ENCODE measurements at places on chromosomes 11 and 22. TPM values are rescaled to one million over a fixed set of nuclear protein-coding genes. Genes with fewer than 3 reads are reported as not detected.

GRCh38 chr11:117232911-117233409 is 489 bp downstream of the RNF214 start:
- DNase-seq: no peak

OR52I2 gene
- not detected for total RNA-seq

GRCh38 chr11:69008737-69009440 is 4.2 kb downstream of the MRGPRF start:
- no peak for DNase-seq

XPNPEP3 gene
- total RNA-seq: 17.8 TPM

GRCh38 chr11:99522467-99523173 is 501.9 kb downstream of the CNTN5 start:
- no peak for DNase-seq

DNA sequence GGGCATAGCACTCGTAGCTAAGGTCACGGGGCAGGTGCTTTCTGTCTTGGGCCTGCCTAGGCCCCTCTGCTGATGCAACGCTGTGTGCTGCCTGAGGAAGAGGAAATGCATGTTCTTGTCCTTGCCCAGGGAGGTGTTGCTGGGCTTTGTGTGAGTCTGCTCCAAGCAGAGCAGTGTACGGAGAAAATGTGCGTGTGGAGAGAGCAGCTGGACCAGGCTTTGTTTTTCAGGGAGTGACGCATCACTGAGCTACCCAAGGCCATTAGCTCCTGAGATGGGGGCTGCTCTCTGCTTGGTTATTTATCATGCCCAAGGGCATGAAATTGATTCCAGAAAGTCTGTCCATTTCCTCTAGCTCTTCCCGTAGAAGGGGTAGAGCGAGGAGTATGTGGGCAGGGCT is 82.9 kb upstream of the THY1 start:
- DNase-seq: no peak

- DNase-seq: no peak
Observed at GRCh38 chr22:35677460-35678187, 29.4 kb downstream of the APOL6 start.

FAM227A gene
- not detected for total RNA-seq

GRCh38 chr11:130118636-130119387 is 40.8 kb upstream of the ST14 start:
- DNase-seq: peak; percentile 21

DNA sequence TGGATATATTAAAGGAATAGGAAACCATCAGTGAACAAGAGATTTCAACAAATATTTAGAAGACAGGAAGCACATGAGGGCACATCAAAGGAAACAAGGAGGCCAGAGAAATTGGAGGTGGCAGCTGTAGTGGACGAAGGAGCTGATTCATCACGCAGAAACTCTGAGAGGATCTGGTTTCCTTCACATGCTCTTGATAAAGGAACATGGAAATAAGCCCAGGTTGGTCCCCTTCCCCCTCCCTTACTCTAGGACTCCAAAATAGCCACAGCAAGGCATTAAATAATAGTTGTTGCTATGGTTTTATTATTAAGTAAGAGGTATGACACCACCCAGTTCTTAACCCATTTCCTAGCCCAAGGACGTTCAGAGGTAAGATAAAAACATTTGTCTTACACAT is 11.3 kb downstream of the IZUMO1R start:
- DNase-seq: no peak

- DNase-seq: no peak
Observed at GRCh38 chr11:115267238-115267781, 236.9 kb downstream of the CADM1 start.

DNA sequence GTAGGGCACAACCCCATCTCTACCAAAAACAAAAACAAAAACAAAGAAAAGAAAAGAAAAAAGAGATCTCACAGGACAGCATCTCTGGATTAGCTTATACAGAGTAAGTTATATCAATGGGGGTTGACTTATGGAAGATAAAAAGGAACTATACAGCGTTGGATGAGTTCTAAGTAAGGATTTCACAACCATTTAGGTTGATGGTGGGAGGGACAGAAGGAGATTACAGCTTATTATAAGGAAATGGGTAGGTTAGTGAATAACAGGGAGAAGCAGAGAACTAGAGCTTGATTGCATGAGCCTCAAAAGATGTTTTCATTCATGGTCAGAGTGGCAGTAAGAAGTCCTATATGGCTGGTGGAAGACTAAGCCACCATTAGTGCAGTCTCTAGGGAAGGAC is 60.3 kb downstream of the CECR2 start:
- no peak for DNase-seq

DNA sequence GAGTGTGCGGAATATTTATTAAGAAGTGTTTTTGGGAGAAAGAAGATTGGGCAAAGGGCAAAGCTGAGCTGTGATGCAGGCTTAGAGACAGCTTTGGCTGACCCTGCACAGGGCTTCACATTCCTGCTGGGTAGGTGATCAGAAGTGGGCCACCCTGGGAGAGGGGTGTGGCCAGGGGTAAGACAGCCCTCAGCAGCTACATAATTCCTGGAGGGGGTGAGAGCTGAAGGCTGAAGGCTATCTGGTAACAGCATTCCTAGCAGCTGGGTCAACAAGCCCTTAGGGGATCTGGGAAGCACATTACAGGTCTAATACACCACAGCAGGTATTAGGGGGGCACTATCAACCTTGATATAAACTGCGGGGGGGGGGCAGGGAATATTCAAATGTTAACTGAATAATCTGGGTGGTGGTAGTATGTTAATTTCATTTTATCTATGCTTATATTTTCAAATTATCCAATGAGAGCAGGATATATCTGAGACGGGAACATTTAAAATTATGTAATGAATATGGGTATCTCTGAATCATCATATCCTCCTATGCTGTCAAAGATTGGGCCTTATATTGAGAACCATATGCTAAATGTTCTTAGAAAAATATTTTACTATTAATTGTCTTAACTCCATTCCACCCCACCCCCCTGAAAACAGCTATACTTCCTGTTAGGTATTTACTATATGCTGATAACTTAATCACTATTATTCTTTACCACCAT is 5.9 kb downstream of the OOSP1 start:
- no peak for DNase-seq

KDM4E gene
- not detected for total RNA-seq

DNA sequence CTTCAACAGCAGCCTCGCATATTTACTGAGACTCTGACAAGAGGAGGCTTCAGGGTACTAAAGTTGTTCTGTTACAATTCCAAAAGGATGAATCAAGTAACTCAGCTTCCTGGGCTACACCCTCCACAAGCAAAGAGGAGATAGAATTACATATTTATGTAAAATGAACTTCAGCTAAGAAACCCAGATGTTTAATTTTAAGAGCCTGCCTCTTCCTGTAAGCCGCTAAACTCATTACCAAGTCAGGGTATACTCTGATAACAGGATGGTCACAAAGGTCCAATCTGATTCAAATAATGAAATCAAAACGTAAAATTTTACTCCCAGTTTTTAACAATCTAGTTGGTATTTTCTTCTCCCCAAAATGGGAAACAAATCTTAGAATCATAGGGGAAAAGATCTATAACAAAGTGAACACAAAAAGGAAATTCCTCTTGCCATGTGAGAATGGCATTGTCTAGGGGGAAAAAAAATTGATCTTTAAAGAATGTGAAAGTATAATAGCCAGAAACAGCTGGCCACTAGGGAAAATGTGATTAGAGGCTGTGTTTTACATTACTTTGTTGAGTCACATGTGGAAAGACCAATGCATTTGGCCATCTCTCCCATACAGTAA is 30.9 kb downstream of the CHEK2 start:
- DNase-seq: no peak

SLC17A6 gene
- total RNA-seq: not detected

P2RY2 gene
- total RNA-seq: not detected

- no peak for DNase-seq
Observed at GRCh38 chr22:19448739-19449421, 1.4 kb upstream of the C22orf39 start.

SLC5A1 gene
- not detected for total RNA-seq

MMP27 gene
- not detected for total RNA-seq

DNA sequence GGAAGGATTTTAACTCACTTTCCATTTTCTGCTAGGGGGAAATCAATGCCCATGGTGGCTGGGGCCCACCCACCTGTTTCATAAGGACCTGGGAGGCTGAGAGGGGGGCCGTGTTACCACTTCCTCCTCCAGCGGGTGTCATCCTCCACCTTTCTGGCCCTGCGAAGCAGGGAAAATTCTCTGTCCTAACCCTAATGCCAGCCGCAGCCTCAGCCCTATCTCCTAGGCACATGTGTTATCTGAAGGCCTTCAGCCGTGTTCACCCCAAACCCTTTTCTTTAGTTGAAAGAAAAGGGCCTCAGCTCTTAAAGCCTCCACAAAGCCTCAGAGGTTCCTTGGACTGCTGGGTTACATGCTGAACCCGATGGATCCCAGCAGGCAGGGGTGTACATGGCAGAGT is 55.4 kb upstream of the NECTIN1 start:
- no peak for DNase-seq

STK33 gene
- total RNA-seq: 0.61 TPM

DNA sequence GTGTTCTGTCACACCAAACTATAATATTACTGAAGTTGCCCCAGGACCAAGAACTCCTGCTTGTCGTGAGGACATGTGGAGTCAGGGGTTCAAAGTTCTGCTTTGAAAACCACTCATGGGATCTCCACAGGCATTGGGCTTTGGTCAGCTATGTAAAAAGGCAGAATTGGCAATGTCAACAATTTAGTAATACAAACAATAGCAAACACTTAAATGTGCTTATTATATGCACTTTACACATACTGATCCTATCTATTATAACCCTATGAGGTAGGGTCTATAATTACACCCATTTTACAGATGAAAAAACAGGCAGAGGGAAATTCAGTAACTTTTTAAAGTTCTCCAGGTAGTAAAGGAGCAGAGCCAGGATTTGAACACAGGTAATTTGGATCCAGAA is 94.6 kb downstream of the CCDC83 start:
- DNase-seq: no peak

DNA sequence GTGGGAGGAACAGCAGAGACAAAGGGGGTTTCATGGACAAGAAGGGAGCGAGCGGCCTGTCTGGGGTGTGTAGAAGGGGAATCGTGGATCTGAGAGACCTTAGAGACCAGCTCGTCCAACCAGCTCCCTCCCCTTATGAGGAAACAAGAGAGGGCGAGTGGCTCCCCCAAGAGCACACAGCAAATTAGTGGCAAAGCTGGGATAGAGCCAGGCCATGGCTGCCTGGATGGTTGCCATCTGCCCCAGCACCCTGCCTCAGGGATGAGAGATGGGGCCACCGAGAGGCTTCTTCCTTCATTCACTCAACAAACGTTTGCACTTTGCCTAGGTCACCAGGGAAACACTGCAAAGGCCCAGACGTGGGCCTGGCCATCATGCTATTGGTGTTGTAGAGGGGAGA is 4.1 kb downstream of the MAPK8IP1 start:
- DNase-seq: no peak

MMP7 gene
- total RNA-seq: not detected

DNA sequence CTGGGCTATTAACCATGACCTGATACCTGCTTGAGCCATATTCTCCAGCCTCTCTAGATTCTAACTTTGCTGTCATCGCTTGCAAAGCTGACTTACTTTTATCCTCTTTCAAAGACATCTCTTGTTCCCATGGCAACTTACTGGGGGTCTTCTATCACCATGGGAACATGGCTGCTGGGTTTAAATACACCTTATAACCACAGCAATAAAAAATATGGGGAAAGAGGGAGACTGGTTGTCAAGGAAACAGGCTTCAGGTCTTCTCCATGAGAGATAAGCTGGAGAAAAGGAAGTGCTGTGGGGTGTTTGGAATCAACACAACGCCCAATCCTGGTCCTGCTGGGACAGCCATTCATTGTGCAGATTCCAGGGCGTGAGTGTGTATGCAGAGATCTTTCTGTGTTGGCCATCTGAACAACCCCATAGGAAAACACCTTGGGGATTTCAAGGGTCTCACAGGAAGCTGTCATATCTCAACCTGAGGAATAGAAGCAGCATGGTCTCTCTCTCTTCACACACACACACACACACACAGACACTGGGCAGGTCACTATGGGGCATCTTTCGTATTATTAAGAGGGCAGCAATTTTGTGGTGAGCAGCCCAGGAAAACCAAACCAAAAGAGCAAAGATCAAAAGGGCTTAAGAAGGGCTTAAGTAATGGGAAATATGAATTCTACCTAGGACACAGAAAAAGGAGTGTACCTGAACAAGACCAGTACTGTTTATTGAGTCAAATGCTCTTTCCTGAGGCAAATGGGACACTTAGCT is 344.7 kb upstream of the NCAM1 start:
- DNase-seq: no peak

DNA sequence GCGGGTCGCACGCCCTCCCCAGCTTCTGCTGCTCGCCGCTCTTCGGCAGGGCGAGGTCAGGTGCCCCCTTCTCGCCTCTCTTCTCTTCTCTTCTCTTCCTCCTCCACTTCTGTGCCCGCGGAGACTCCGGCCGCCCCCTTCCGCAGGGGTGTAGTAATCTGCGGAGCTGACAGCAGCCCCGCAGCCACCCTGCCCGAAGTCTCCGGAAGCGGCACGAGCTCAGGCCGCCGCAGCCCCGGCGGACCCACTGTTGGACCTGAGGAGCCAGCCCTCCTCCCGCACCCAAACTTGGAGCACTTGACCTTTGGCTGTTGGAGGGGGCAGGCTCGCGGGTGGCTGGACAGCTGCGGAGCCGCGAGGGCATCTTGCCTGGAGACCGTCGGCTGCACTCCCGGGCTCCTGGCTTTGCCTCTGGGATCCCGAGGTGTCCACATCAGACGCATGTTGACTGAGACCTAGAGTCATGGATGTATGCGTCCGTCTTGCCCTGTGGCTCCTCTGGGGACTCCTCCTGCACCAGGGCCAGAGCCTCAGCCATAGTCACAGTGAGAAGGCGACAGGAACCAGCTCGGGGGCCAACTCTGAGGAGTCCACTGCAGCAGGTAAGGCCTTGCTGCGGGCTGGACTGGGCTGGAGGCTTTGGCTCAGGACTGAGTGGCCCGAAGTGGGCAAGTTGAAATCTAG is 486 bp downstream of the STIM1 start:
- no peak for DNase-seq

DNA sequence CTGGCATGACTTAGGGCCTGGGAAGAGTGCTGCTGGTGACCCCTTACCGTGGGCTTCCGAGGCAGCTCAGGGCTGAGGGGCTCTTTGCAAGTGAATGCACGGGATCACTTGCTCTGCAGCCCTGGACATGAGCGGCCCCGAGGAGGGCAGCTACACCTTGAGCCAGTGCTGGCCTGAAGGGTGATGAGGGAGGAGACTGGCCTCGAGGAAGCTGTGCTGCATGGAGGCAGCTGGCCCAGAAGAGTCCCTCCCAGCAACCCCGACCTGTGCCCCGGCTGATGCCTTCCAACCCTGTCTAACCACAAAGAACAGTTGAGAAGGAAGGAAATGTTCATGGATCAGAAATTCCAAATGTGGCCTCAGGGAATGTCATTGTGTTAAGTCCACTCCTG is 45.2 kb downstream of the TBX1 start:
- DNase-seq: no peak

GRCh38 chr22:49657275-49657973 is 170.2 kb downstream of the BRD1 start:
- peak; percentile 71 for DNase-seq

Data from naive thymus-derived CD4-positive, alpha-beta T cell (primary cell).